ENCODE measurements at places on chromosomes 12 and 14.
A peak's percentile ranks its signal among the peaks of the same experiment; 100 is the strongest.

GRCh38 chr12:943051-943450, 6.4 kb downstream of the RAD52 start:
- DNase-seq, result no peak

DNA sequence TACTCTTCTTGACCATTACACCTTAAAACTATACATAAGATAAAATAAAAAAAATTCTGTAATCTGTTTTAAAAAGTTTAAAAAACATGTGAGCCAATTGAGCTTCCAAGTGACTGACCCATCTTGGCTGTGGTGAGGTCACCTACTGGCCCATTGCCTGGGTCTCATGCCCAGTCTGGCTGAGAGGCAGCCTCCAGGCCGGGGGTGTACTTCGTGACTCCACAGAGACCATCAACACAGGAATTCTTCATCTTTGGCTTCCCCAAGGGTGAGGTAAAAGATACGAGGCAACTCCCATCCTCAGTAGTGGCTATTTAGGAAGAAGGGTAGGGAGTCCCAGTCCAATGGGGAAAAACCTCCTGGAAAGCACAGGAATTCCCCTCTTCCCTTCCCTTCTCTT, 113.2 kb downstream of the APAF1 start:
- DNase-seq, result no peak

DNA sequence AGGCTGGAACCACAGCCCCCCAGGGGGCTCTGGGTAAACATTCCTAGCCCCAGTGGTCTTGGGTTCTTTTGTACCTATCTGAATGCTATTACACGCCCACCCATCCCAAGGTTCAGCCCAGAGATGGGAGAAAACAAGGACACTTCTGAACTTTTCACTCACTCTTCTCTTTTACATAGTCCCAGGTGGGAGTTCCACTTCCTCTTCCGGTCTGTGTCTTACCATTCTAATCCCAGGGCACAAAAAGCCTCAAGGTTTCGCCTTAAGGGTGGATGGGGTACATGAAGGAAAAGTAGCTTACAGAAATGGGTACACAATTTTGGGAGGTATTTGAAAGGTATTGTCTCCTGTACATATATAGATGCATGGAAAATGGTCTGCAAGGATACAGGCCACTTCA, 79.0 kb downstream of the TMEM30B start:
- DNase-seq, result no peak

GRCh38 chr12:95286713-95287112, 69.1 kb downstream of the VEZT start:
- no peak for DNase-seq

- peak; percentile 75 for DNase-seq
Observed at GRCh38 chr14:67695394-67695949, at the start of gene RDH11. Gene RDH11, minus strand, starts transcription at chr14:67695764. Its CDS starts 61 bp downstream, at chr14:67695703.

- DNase-seq, result peak; percentile 89
Observed at GRCh38 chr12:110048242-110049027, at the start of gene C12orf76. Gene C12orf76, minus strand, starts transcription at chr12:110048522. Its CDS starts 27 bp downstream, at chr12:110048495.

DNA sequence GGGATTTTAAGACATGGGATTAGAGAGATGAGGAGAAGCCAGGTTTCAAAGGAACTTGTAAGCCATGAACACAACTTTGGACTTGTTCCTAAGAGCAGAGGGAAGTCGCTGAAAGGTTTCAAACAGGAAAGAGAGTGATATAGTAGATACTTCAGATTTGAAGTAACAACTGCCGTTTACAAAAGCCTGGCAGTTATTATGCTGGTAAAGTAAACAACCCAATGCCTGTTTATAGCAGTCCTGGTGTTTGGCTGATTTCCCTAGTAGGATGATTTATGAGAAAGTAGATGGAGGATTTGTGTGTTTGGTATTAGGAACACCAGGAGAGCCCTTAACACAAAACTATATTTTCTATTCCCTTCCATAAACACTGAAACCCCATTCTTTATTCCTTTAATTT, 285.7 kb downstream of the RMST start:
- no peak for DNase-seq

GRCh38 chr12:28958553-28959195, 190.4 kb upstream of the FAR2 start:
- no peak for DNase-seq

DNA sequence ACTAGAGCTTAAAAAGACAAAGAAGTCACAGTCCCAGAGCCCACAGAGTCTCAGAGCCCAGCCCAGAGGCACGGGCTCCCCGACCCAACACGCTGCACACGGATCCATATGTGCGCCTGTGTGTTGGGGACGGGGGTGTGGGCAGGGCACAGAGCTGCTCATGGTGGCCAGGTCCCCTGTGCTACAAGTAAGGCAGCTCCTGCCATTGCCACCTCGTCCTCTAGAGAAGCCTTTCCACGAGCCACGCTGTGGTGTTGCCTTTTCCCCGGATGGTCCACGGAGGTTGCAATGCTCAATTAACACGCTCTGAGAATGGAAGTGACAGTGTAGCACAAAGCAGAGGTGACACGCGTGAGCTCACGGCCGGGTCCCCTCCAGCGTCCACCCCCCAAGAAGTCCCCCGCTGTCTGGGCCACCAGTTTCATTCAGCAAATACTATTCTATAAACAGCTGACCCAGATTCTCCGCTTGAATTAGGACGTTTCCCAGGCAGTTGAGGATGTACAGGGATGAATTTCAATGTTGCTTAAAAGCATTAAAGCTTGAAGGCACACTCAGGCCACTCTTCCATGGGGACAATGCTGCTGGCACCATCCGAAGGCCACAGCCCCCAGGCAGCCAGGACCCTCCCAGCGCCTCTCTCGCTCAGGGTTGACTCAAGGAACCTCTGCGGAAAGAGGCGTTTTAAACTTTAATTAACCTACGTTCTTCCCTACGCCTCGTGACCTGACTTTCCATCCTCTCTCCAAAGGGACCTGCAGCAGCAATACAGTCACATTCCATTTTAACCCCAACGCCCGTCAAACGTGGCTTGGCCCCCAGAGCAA, 22.7 kb upstream of the EIF5 start:
- DNase-seq, result no peak

DNA sequence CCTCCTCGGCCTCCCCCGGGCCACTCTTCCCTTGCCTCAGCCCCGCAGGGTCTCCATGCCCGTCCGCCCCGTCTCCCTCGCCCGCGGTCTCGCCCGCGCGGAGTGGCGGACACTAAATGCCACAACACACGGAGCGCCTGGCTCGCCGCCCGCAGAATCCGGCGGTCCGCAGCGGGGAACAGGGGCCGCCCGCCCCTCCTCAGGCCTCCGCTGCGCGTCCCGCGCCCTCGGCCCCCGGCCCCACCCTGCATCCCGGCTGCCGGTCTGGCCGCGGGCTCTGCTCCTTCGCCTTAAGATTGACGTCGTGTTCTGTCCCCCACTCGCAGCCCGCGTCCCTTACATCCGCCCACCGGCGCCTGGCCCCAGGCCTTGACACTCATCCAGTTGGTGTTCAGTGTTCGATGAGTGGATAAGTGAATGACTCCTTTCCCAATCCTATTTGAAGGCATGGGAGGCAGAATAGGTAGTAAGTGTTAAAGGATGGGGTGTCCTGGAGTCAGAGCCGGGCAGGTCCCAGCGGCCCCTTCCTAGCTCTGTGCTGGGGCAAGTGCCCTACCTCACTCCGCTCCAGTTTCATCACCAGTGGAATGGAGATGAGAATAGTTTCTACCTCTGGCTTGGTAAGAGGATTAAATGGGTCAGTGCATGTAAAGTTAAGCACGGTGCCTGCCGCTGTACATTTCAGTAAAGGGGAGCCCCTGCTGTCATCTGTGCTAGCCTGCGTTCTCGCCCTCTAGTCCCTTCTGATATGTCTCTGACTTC, 622 bp downstream of the TECPR2 start:
- DNase-seq, result no peak

Measured in naive B cell (primary cell).